ENCODE measurements at places on chromosomes 13 and 19.
A peak's percentile ranks its signal among the peaks of the same experiment; 100 is the strongest.

- DNase-seq: no peak
These were observed 6.3 kb downstream of the ICAM5 start for GRCh38 chr19:10295847-10296591.

DNA sequence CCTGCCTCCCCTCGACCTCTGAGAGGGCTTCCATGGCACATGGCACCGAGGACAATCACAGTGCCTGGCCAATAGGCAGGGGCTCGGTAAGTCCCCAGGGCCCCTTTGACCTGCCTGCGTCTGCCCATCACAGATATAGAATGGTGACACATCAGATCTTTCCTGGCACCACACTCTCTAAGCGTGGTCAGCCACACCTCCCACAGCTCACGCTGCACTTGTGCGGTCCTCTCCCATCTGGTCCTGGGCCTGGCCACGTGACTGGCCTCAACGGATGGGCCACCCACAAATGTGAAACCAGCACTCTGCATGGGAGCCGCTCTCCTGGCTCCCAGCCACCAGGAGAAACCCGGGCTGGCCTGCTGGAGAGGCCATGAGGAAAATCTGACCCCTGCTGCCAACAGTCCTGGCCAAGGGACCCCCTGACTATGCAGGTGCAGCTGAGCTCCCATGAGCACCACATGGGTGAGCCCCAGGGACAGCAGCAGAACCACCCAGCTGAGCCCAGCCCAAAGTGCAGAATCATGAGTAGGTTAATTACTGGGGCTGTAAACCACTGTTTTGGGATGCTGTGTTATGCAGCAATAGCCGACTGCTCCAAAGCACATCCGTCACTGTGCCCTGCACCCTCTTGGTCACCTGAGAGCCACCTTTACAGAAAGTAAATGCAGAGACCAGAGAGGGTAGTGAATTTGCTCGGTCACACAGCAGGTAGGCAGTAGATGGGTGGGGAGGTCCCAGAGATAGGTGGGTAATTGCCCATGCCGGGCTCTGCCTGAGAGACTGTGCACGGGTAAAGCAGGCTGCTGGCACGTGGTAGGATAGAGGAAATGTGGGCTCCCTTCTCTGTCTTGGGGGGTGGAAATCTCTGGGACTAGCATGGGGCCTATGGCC is 9.7 kb upstream of the MEF2B start:
- no peak for DNase-seq

GRCh38 chr13:93758575-93758974 is 532.0 kb downstream of the GPC6 start:
- no peak for DNase-seq

DNA sequence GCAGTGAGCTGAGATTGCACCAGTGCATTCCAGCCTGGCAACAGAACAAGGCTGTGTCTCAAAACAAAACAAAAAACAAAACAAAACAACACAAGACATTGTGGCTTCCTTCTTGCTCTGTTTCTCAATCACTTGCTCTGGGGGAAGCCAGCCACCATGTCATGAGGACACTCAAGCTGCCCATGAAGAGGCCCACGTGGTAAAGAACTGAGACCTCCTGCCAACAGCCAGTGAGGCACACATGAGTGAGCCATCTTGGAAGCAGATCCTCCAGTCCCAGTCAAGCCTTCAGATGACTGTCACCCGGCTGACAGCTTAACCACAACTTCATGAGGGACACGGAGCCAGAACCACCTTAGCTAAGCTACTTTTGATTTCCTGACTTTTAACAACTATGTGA is 25.2 kb downstream of the CPT1C start:
- DNase-seq: no peak

DNA sequence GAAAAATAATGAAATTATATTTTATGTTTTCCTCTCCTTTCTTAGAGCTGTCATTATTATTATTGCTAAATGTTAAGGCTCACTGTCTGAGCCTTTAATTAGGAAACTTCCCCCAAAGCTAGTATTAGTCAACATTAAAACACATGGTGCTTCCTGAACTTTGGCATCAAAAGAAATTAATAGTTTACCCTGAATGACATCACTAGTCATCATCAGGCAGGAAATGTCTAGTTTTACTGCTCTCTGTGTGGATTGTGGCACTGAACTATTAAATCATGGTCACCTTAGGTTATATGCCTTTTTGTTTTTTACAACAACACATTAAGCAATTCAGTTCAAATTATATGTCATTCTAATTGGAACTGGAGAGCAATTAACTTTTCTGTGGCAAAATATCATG is 595.5 kb downstream of the SLITRK1 start:
- no peak for DNase-seq

- DNase-seq: no peak
These were observed 9.8 kb upstream of the SIGLEC10 start for GRCh38 chr19:51427201-51427600.

DNA sequence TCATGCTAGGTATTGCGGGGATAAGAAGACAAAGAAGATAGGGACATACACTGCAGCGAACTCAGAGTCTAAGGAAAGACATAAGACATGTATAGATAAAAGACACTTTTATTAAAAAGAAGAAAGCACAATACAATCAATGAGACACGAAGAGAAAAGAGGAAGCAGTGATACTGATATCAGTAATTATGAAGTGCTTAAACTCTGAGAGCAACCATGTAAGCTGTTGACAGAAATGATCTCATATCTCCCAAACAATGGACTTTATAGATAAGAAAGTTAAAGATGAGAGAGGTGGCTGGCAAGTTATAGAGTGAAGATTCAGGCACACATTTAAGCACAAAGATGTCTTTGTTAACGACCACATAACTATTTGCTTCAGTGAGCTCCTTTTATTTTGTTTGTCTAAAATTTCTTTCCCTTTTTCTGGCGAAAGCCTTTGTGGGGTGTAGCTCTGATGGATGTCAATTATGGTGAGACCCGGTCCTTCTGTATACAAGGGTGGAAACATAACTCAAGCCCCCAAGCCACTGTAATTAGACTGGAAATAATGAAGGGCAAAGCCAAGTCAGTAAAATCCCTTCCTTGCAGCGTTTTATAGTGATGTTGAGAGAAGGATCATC is 818.0 kb upstream of the SLC10A2 start:
- no peak for DNase-seq

- no peak for DNase-seq
These were observed 43.2 kb downstream of the RGCC start for GRCh38 chr13:41500511-41500910.

- peak; percentile 30 for DNase-seq
These were observed 5.9 kb upstream of the GDF15 start for GRCh38 chr19:18379803-18380747.

- DNase-seq: peak; percentile 5
These were observed 66.9 kb downstream of the NHLRC3 start for GRCh38 chr13:39105110-39105509.

DNA sequence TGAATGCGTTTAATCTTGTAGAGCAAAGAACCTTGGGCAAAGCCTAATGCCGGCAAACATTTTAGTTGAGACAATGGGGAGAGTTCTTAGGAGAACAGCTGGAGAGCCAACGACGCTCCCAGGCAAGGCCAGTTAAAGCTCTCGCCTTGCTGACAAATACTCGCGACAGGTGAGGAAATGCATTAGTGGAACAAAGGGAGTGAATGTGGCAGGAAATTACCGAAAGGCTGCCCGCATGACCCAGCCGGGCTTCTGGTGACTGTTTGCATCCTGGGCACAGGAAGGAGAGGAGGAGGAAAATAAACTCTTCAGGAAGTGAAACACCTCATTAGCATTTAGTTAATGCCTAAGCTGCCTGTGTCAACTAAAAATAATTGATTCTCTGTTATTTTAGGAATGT is 74.6 kb downstream of the SHISA2 start:
- DNase-seq: no peak

- DNase-seq: no peak
These were observed 353 bp downstream of the ENOX1 start for GRCh38 chr13:43786472-43786765.

- DNase-seq: peak; percentile 67
These were observed 49.1 kb downstream of the NFIX start for GRCh38 chr19:13044231-13044836.

- DNase-seq: no peak
These were observed 78.3 kb downstream of the FOXO1 start for GRCh38 chr13:40588101-40588500.

GRCh38 chr13:60619461-60619860 is 222.4 kb downstream of the TDRD3 start:
- DNase-seq: no peak

GRCh38 chr13:99363949-99364348 is 56.8 kb upstream of the GPR183 start:
- DNase-seq: no peak

- DNase-seq: no peak
These were observed 14.2 kb downstream of the WBP4 start for GRCh38 chr13:41075485-41075884.

DNA sequence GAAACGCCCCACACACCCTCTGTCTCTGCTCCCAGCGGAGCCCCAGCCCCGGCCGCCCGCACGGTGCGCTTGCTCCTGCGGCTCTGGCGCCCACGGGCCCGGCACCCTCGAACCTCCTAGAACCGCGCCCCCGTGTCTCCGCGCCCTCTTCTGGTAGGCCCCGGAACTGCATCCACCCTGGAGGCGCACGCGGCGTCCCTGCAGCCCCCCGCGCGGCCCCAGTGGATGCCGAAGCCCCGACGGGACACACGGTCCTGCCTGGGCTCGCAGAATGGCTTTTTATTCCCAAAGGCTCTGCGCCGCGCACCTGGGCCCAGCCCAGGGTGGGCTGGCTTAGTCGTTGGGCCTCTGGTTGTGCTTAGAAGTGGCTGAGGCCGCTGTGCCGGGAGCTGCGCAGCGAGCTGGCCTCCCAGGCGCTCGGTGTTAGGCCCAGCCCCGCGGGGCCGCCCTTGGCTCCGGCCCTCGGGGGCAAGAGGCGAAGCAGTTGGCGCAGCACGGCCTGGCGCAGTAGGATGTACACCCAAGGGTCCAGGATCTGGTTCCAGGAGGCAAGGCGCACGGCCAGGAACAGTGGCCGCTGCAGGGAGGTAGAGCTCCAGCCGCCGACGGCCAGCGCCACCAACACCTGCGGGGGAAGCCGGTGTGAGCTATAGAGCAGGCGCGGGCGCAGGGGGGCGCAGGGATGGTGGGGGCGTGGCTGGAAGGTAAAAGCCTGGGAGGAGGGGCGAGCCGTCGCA is 2.8 kb downstream of the PTGER1 start:
- DNase-seq: no peak

DNA sequence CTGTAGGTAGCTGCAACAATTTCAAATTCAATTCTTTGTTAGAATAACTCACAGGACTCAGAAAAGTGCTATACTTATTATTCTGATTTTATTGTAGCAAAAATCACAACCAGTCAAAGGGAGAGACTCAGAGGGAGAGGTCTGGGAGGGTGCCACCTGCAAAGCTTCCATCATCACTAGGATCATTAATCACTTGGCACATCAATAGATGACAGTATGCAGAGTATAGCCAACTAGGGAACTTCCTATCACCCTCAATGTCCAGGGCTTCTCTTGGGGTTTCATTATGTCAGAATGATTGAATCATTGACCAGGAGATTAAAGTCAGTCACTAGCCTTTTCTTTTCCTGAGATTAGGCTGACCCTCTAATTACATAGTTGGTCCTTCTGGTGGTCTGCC is 431.3 kb upstream of the ATXN8OS start:
- DNase-seq: no peak

DNA sequence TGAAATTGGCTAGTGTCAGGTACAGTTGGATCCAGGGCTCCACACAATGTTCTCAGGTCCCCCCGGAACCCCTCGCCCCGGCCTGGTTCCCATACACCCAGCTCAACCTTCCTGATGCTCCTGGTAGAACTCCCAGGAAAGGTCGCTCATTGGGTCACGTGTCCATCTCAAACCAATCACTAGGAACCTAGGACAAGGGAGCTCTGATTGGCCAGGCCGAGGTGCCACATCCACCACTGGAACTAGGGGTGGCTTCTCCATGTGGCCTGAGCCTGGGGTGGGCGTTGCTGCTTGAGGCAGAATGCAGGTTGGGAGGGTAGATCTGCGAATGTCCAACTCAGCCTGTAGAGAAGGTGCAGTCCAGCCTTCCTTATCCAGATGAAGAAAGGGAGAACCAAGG is 6.9 kb upstream of the MEF2B start:
- DNase-seq: no peak

DNA sequence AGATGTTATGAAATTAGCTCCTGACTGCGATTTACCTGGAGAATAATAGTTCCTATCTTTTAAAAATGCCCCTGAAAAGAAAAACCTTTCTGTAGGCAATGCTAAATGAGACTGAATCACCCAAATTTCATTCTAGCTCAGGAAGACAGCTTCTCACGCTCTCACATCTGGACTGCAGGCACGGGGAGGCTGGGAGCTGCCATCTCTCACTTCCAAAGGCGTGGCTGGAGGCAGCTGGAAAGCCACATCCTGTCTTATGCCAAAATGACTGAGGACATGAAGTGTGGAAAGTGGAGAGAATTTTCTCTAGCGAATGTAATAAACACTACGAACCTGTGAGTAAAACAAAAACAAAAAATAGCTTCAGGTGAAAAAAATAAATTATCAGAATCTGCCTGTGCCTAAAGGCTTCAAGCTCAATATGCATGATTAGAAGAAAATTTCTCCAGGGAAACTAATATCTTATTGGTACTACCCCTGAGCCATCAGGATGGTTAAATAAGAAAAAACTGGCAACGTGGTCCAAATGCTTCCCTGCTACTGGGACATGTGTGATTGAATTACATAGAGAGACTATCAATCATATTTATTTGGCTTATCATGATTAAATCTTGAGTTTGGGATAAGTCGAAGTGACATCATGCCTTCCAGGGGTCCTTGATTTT is 58.1 kb upstream of the UBL3 start:
- peak; percentile 71 for DNase-seq

- no peak for DNase-seq
These were observed 51.2 kb downstream of the FLT3 start for GRCh38 chr13:28049215-28049614.

DNA sequence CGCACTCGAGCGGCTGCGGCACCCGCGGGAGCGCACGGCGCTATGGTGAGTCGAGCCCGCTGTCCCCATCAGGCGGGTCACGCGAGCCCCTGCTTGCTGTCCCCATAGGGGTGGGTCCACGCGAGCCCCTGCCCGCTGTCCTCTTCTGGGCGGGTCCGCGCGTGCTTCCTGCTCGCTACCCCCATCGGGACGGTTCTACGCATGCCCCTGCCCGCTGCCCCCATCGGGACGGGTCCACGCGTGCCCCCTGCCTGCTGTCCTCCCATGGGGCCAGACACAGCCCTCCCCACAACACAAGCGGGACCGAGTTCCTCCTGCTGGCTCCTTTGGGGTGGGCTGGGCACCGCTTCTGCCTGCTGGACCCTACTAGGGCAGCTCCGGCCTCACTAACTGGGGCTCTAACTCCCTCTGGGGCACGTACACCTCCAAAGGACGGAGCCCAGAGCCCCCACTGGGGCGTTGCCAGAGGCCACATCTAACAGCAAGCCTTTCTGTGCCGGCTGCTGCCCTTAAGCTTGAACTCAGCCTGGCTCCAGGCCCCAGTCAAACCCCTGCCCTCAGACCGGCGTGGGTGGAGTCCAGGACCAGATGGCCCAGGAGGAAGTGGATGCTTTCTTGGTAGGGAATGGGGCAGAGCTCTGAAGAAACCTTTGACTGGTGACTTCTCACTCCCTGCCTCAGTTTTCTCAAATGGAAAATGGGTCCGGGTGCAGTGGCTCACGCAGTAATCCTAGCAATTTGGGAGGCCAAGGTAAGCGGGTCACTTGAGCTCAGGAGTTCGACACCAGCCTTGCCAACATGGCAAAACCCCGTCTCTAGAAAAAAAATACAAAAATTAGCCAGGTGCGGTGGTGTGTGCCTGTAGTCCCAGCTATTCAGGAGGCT is 722 bp downstream of the COLGALT1 start:
- peak; percentile 77 for DNase-seq

GRCh38 chr19:34505321-34506025 is 23.9 kb downstream of the WTIP start:
- no peak for DNase-seq

Measured in amniotic epithelial cell (primary cell).